ENCODE measurements at places on chromosomes 12 and 14.

DNA sequence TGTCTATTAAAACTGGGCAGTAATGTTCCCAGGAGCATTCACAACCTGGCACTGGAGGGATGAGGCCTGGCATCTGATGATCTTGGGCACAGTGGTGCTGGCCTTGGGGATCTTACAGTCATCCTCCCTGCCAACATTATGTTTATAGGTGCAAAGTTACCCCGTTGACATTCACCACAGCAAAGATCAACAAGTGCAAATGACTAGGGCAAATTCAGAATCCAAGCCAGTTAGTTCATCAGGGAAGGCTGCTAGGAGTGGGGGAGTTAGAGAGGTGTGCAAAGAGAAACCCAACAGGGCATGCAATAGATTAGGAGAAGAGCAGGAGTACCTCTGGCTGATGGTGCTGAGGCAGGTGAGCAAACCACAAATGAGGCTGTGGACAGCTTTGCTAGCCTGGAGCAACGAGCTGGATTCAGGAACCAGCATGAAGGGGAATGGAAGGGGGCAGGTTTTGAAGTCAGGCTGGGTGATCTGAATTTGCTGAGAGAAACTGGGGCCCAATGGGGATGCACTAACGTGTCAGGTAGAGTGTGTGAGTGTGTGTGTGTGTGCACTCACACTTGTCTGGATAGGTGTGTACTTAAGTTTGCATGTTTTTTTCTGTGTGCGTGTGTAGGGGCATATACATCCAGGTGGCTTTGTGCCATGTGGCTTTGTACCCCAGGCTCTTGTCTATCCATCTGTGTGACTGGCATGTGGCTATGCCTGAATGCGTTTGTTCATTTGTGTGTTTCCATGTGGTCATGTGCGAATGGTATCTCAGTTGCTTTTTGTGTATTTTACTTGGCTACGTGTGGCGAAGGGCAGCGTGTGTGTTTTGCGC is 1.6 kb downstream of the CISTR start:
- DNase-seq = no peak

DNA sequence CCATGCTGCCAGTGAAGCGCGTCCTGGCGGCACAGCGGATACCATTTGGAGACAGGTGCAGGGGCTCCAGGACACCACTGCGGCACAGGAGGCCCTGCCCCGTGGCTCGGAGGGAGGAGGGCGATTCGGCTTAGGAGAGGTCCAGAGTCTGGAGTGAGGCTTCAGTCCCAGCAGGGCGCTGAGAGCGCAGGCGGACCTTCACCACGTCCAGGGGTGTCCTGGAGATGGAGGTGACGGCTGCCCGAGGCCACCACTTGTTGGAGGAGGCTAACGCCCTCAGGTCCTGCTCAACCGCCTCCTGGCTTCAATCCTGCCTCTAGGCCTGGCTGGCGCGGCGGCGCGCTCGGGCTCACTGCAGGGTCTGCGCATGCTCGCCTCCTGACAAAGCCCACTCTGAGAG is 45.7 kb downstream of the EIF2S3B start:
- DNase-seq = no peak

GRCh38 chr14:20489093-20489994 is 16.0 kb upstream of the RNASE10 start:
- DNase-seq = no peak

DNA sequence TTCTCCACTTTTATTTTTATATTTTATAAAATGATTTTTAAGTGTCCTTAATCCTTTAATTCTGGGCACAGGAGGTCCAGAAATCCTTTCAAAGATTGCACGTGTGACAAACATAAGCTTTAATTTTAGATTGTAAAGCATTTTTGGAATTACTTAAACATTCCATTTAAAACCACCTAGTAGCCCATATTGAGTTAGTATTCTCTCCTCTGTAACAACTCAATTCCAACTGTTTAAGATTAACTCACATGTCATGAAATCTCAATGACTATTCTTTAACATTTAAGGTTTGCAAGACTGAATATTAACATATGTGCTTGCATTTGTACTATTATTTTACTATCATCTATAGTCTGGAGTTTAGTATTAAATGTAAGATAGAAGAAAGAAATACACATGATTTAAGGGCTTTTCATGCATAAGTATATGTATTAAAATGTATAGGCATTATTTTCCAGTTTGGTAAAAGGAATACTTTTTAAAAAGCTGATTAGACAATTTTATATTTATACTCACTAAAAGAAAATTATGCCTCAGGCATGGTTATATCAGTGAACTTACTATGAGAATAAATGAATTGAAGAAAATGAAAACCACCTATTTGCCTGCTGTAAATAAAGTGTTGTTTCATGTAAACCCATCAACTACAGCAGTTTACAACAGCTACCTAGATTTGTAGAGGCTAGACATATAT is 776.9 kb downstream of the SLC6A15 start:
- DNase-seq = no peak
